Foreskin fibroblast (primary cell): ENCODE measurements at places on chromosomes 7 and 10.

- no peak for DNase-seq
Observed at GRCh38 chr10:101668566-101668965, 26.4 kb downstream of the FBXW4 start.

- DNase-seq = no peak
Observed at GRCh38 chr7:113917840-113918239, 969 bp downstream of the PPP1R3A start.

DNA sequence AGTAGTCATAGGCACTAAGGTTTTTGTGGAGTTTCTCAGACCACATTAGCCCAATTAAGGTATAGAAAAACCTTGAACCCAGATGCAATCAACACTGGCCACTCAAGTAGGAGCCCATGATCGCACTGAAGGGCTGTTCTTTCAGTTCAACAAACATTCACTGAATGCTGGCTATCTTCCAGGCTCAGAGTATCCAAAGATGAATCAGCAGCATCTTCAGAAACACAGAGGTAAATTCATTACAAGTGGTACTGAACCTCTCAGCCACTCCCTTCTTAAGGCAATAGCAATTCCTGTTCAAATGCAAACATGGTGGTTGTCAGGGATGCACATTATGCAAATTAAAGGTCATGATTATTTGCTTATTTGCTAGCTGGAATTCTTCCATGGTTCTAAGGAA lies 17.1 kb downstream of the KCNK18 start:
- DNase-seq = peak; percentile 12

DNA sequence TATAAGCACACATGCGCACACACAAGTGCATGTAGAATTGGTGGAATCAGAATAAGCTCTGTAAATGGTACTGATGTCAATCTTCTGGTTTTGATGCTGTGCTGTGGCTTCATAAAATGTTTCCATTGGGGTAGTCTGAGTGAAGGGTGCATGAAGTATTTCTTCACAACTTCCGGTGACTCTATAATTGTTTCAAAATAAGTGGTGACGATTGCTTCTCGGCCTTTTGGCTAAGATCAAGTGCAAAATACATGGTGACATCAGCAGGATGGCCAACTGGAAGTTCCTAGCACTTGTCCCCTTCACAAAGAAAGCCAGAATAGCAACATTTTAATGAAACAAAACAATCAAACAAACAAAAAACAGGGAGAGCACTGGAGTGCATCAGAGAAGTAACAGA lies 41.6 kb upstream of the CAMK2B start:
- DNase-seq = no peak

GRCh38 chr10:12984165-12984747 lies 17.3 kb downstream of the CCDC3 start:
- DNase-seq = no peak

GRCh38 chr10:67735430-67735829 lies 39.4 kb upstream of the CTNNA3 start:
- no peak for DNase-seq

DNA sequence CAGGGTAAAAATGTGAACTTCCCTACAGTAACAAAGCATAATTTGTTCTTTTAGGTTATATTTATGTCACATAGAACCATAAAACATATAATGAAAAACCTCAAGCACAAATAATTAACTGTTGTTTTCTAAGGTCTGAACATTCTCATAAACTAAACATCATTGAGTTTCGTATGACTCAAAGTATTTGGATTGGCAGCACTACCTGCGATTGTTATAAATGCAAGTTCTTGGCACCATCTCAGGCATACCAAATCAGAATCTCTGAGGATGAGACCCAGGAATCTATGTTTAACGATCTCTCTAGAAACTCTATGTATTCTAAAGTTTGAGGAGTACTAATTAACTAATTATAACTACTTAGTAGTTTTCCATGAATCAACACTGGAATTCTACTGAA lies 22.5 kb downstream of the ORC5 start:
- DNase-seq = no peak
